ENCODE measurements at places on chromosomes 11 and 22. TPM values are rescaled to one million over a fixed set of nuclear protein-coding genes. Genes with fewer than 3 reads are reported as not detected.

Gene NCF4
- not detected for total RNA-seq

Gene PRRG4
- total RNA-seq, result not detected

Gene SHANK3
- total RNA-seq, result 223 TPM

Gene ANKK1
- 0.18 TPM for total RNA-seq

Gene ART1
- total RNA-seq, result not detected

Gene PANX3
- total RNA-seq, result 0.21 TPM

Gene WDR74
- total RNA-seq, result 42.2 TPM

Gene CXCR5
- not detected for total RNA-seq

Gene OR52E8
- not detected for total RNA-seq

Gene MS4A14
- not detected for total RNA-seq

Gene PRR5L
- 122 TPM for total RNA-seq

Gene DCDC1
- total RNA-seq, result 0.44 TPM

Gene GRIK4
- total RNA-seq, result 4.5 TPM

Gene RIMBP3B
- total RNA-seq, result 0.51 TPM

Gene OR5AR1
- not detected for total RNA-seq

Gene NKAPD1
- total RNA-seq, result 21.8 TPM

GRCh38 chr11:96332126-96332771 is 10.7 kb downstream of the MAML2 start:
- H3K4me1 ChIP-seq, result peaks cover 17% of the 10 kb centered on the region
- H3K36me3 ChIP-seq, result no peaks in the 10 kb centered on the region
- H3K27ac ChIP-seq, result peak overlapping the region; percentile 40
- H3K4me3 ChIP-seq, result no peak overlapping the region
- no peak for DNase-seq

- H3K27ac ChIP-seq, result no peak overlapping the region
- DNase-seq, result no peak
- H3K4me3 ChIP-seq, result no peak overlapping the region
- peaks cover 12% of the 10 kb centered on the region for H3K27me3 ChIP-seq
Observed at GRCh38 chr22:37300551-37301017, 18.3 kb downstream of the CYTH4 start.

GRCh38 chr11:62217191-62217748 is 8.8 kb downstream of the SCGB2A1 start:
- no peaks in the 10 kb centered on the region for H3K27me3 ChIP-seq
- DNase-seq, result no peak
- H3K27ac ChIP-seq, result no peak overlapping the region
- no peaks in the 10 kb centered on the region for H3K4me1 ChIP-seq
- H3K4me3 ChIP-seq, result no peak overlapping the region

GRCh38 chr11:71383461-71383860 is 64.7 kb downstream of the DHCR7 start:
- H3K36me3 ChIP-seq, result peaks cover 4% of the 10 kb centered on the region
- no peak overlapping the region for H3K27ac ChIP-seq
- no peak overlapping the region for H3K4me3 ChIP-seq
- H3K4me1 ChIP-seq, result no peaks in the 10 kb centered on the region

- no peak overlapping the region for H3K4me3 ChIP-seq
- H3K4me1 ChIP-seq, result peaks cover 22% of the 10 kb centered on the region
- H3K27me3 ChIP-seq, result peaks cover 6% of the 10 kb centered on the region
Observed at GRCh38 chr11:33984682-33985389, 66.7 kb upstream of the CAPRIN1 start.

DNA sequence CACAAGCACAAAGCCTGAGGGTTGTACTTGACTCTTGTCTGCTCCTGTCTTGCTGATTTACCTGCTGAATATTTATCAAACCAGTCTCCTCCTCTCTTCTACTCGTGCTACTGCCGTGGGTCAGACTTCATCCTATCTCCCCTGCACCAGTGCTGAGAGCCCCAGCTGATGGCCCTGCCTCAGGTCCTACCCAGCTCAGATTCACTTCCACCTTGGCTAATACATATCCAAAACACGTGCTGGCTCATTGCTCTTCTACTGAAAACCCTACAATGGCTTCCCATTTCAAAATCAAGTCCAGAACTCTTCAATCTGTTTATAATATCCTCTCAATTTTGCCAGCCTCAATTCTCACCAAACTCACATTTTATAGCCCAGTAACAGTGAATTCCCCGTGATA is 48.3 kb downstream of the RAB30 start:
- no peak overlapping the region for H3K27ac ChIP-seq
- peaks cover 13% of the 10 kb centered on the region for H3K4me1 ChIP-seq
- no peak overlapping the region for H3K4me3 ChIP-seq
- peaks cover 5% of the 10 kb centered on the region for H3K27me3 ChIP-seq

DNA sequence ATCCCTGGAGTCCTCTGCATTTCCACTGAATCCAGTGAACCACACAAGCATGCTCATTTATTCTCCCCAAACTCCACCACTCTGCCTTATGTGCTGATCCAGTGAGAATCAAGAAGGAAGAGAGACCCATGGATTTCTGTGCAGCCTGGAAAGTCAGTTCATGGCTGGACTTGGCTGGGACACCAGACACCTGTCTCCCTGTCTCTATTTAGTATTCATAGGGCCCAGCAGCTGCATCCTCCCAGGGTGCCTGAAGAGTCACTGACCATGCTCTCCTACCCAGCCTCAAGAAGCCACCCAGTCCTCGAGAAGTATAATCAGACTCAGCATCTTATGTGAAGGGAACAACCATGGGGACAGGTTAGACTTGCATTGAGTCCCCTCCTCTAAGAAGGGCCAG is 83.2 kb downstream of the ZNF280B start:
- no peak overlapping the region for H3K27ac ChIP-seq
- peaks cover 4% of the 10 kb centered on the region for H3K27me3 ChIP-seq
- H3K36me3 ChIP-seq, result no peaks in the 10 kb centered on the region
- no peak overlapping the region for H3K4me3 ChIP-seq

- no peaks in the 10 kb centered on the region for H3K36me3 ChIP-seq
- DNase-seq, result no peak
- H3K27ac ChIP-seq, result no peak overlapping the region
- H3K27me3 ChIP-seq, result no peaks in the 10 kb centered on the region
- H3K4me1 ChIP-seq, result no peaks in the 10 kb centered on the region
Observed at GRCh38 chr11:115244758-115245157, 259.5 kb downstream of the CADM1 start.

GRCh38 chr11:61541598-61541997 is 33.0 kb downstream of the LRRC10B start:
- peaks cover 21% of the 10 kb centered on the region for H3K4me1 ChIP-seq
- H3K4me3 ChIP-seq, result no peak overlapping the region
- no peaks in the 10 kb centered on the region for H3K36me3 ChIP-seq
- no peak for DNase-seq
- no peak overlapping the region for H3K27ac ChIP-seq

GRCh38 chr11:57426439-57426928 is 437 bp downstream of the SLC43A3 start:
- H3K4me1 ChIP-seq, result peaks cover 30% of the 10 kb centered on the region
- peaks cover 6% of the 10 kb centered on the region for H3K27me3 ChIP-seq
- no peaks in the 10 kb centered on the region for H3K36me3 ChIP-seq
- no peak overlapping the region for H3K27ac ChIP-seq
- H3K4me3 ChIP-seq, result peak overlapping the region; percentile 83

GRCh38 chr11:45765836-45766235 is 39.1 kb upstream of the SLC35C1 start:
- no peak overlapping the region for H3K27ac ChIP-seq
- no peaks in the 10 kb centered on the region for H3K36me3 ChIP-seq
- no peaks in the 10 kb centered on the region for H3K27me3 ChIP-seq
- no peak overlapping the region for H3K4me3 ChIP-seq
- DNase-seq, result no peak

- peak; percentile 43 for DNase-seq
- H3K36me3 ChIP-seq, result peaks cover 16% of the 10 kb centered on the region
- H3K4me1 ChIP-seq, result peaks cover 44% of the 10 kb centered on the region
Observed at GRCh38 chr11:86068138-86068871, 579 bp downstream of the PICALM start.

- DNase-seq, result no peak
- H3K4me3 ChIP-seq, result no peak overlapping the region
- peaks cover 33% of the 10 kb centered on the region for H3K4me1 ChIP-seq
- H3K36me3 ChIP-seq, result peaks cover 3% of the 10 kb centered on the region
Observed at GRCh38 chr22:42895541-42895981, 38.5 kb upstream of the ARFGAP3 start.

GRCh38 chr11:88104408-88104807 is 70.8 kb downstream of the RAB38 start:
- H3K27ac ChIP-seq, result no peak overlapping the region
- DNase-seq, result no peak
- peaks cover 10% of the 10 kb centered on the region for H3K36me3 ChIP-seq
- H3K4me3 ChIP-seq, result no peak overlapping the region

DNA sequence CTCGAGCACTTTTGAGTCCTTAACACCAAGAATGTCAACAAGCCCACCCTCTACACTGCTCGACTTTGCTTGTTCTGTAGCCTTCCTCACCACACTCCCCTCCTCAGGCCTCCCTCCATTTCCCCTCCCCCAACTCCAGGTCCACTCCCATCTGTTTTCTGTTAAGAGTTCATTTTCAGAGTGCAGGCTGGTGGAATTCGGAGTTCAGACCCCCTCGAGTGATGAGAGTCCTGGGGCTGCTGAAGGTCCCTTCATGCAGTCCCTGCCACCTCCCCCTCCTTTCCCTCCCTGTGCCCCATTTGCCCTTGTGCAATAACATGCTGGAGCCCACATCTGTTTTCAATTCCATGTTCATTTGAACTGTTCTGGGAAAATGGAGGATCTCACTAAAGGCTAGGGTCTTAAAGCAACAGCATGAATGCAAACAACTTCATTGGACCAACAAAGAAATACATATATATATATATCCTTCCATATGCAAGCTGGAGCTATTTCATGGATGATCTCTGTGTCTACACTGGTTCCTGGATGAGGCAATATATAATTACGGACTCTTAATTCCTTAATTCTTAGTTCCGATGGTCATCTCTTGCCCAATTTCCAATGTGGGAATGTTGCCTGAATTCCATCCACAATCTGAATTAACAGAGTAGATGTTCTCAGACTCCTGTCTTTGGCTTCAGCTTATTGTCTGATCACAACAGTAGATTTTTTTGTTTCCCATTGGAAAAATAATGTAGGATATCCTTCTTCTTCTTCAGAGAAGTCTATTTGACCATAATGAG is 340.4 kb downstream of the ETS1 start:
- no peaks in the 10 kb centered on the region for H3K36me3 ChIP-seq
- no peaks in the 10 kb centered on the region for H3K4me1 ChIP-seq
- no peak overlapping the region for H3K4me3 ChIP-seq
- DNase-seq, result no peak
- no peaks in the 10 kb centered on the region for H3K27me3 ChIP-seq
- H3K27ac ChIP-seq, result no peak overlapping the region

DNA sequence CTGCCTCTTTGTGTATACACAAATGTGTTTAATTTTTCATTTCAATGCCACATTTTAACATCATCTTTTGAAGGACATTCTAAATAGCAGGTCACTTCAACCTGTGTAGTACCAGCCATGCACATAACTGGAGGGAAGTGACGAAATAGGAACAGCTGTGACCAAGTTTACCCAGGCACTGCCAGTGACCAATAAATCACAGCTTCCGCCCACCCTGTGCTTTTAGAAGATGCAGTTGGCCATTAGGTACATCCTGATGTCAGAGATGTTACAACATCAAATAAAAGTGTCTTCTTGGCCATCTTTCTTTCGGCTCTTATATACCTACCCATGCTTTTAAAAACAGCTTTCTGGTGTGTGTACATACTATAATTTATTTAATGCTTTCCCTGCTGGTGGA is 7.8 kb downstream of the LDLRAD3 start:
- no peak for DNase-seq
- no peak overlapping the region for H3K27ac ChIP-seq
- H3K27me3 ChIP-seq, result no peaks in the 10 kb centered on the region

GRCh38 chr11:125075900-125076317 is 12.8 kb downstream of the SLC37A2 start:
- no peaks in the 10 kb centered on the region for H3K36me3 ChIP-seq
- H3K27ac ChIP-seq, result no peak overlapping the region
- peaks cover 8% of the 10 kb centered on the region for H3K4me1 ChIP-seq
- no peak for DNase-seq
- H3K27me3 ChIP-seq, result peaks cover 18% of the 10 kb centered on the region

- no peak overlapping the region for H3K4me3 ChIP-seq
- H3K27me3 ChIP-seq, result peaks cover 12% of the 10 kb centered on the region
- peaks cover 5% of the 10 kb centered on the region for H3K36me3 ChIP-seq
- H3K27ac ChIP-seq, result no peak overlapping the region
Observed at GRCh38 chr11:61131586-61131985, 29.3 kb downstream of the CD5 start.

- peaks cover 4% of the 10 kb centered on the region for H3K4me1 ChIP-seq
- H3K27ac ChIP-seq, result no peak overlapping the region
- H3K4me3 ChIP-seq, result no peak overlapping the region
- no peaks in the 10 kb centered on the region for H3K36me3 ChIP-seq
- DNase-seq, result no peak
Observed at GRCh38 chr11:73200256-73200655, 17.8 kb upstream of the P2RY2 start.

GRCh38 chr11:61890529-61891330 is 615 bp downstream of the FADS3 start:
- no peaks in the 10 kb centered on the region for H3K36me3 ChIP-seq
- H3K4me3 ChIP-seq, result peak overlapping the region; percentile 81
- peaks cover 7% of the 10 kb centered on the region for H3K27me3 ChIP-seq
- H3K4me1 ChIP-seq, result no peaks in the 10 kb centered on the region
- no peak for DNase-seq
- H3K27ac ChIP-seq, result no peak overlapping the region

DNA sequence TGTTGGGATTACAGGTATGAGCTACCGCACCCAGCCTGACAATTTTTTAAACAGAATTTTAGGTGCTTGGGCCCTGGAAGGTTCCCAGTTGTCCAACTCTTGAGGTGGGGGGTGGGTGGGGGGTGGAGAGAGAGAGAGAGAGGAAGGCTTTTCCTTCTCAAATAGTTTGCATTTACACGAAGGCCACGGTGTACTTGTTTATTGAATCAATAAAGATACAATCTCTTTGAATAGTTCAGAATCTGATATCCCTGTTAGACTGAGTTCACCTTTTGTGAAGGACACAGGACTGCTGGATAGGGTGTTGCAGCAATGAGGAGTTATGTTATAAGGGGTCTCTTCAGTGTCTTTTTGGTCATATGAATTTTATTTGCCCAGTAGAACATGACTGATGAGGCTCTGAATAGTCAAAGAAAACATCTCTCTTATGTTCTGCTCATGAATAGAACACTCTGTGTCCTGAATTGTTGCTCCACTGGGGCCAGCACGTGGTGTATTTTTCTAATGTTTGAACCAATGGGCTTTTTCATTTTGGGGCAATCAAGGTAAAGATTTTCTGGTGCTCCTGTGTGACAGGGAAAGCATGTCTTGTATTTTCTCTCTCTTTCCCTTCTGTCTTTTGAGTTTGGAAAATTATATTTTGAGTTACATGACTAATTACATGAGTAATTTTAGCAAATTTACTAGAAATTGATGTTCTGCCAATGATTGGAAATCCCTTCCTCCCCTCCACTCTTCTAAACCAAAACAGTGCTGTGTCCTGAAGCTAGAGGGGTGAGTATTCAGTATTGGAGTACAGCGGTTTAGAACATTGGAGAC is 61.7 kb downstream of the PTPRJ start:
- H3K27ac ChIP-seq, result no peak overlapping the region
- no peak for DNase-seq
- peaks cover 12% of the 10 kb centered on the region for H3K4me1 ChIP-seq
- no peak overlapping the region for H3K4me3 ChIP-seq

- peaks cover 5% of the 10 kb centered on the region for H3K27me3 ChIP-seq
- no peak for DNase-seq
- H3K4me1 ChIP-seq, result peaks cover 3% of the 10 kb centered on the region
- H3K4me3 ChIP-seq, result no peak overlapping the region
- no peaks in the 10 kb centered on the region for H3K36me3 ChIP-seq
Observed at GRCh38 chr11:73177380-73177777, 35.3 kb upstream of the FCHSD2 start.

- no peaks in the 10 kb centered on the region for H3K36me3 ChIP-seq
- peak overlapping the region; percentile 61 for H3K27ac ChIP-seq
- DNase-seq, result no peak
- peaks cover 10% of the 10 kb centered on the region for H3K27me3 ChIP-seq
Observed at GRCh38 chr22:46613606-46614021, 6.6 kb upstream of the GRAMD4 start.

Measured in endothelial cell (in vitro differentiated cells).